ENCODE measurements at places on chromosomes 6 and 20. TPM values are rescaled to one million over a fixed set of nuclear protein-coding genes. Genes with fewer than 3 reads are reported as not detected.

- DNase-seq: no peak
Observed at GRCh38 chr6:150177952-150178520, 35.2 kb downstream of the PPP1R14C start.

DNA sequence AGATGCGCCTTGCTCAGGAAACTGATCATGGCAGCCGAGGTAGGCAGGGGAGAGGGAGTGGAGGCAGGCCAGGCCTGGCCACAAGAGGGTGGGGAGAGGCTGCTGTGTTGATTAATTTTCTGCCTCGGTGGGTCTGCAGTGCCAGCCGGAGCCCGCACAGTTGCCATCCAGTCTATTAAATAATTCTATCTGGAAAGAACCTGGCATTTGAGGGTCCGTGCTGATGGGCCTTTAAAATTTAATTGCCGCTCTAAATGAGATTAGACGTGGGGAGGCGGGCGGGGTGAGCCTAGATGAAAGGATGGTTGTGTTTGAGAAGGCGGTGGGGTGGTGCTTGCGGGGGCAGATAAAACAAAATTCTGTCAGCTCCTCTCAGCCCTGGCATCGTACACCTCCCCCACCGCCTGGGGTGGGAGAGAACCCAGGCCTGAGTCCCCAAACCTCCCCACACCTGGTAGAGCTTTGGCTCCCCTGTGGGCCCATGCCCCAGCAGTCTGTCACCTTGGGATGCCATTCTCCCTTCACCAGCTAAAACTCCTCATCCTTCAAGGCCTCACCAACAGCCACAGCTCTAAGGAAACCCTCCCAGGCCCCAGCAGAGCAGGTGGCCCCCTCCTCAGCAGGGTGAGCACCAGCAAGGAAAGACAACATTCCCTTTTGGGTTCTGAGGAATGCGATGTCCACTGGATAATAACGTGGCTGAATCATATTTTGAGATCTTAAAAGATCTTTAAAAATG is 167.3 kb downstream of the GRM4 start:
- DNase-seq: no peak

- DNase-seq: no peak
Observed at GRCh38 chr6:46452312-46452917, 38.8 kb downstream of the RCAN2 start.

THEMIS gene
- 89.2 TPM for total RNA-seq

CSTF1 gene
- total RNA-seq: 61.8 TPM

CDK19 gene
- 26.5 TPM for total RNA-seq
